ENCODE measurements at places on chromosomes 3 and 15. TPM values are rescaled to one million over a fixed set of nuclear protein-coding genes. Genes with fewer than 3 reads are reported as not detected.

DNA sequence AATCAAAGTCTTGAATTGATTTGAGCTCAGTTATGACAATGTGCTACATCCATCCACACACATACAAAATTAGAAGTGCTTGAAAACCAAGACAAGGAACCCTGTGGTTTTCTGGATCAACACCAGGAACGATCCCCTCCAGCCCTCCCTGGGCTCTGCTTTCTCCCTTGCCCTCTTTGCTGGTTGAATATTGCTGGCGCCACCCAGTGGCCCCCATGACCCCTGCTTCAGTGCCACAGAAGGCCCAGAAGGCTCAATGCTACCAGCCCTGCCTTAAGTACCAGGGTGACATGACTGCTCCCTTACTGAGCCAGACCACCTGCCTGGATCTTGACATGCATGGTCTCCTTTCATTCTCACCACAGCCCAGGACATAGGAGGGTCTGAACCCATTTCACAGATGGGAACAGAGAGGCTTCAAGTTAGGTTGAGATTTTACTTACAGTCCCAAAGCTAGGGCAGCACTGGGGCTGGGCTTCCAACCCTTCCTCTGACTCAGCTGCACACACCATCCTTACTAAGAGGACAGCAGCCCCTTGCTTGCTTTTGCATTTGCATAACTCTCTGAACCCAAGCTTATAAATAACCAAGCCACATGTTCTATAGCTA, 15.0 kb downstream of the IL12A start:
- peak; percentile 77 for DNase-seq

GRCh38 chr15:97501291-97501690, 459.2 kb upstream of the ARRDC4 start:
- DNase-seq: no peak

The NR2F2 gene
- total RNA-seq: 88.1 TPM

DNA sequence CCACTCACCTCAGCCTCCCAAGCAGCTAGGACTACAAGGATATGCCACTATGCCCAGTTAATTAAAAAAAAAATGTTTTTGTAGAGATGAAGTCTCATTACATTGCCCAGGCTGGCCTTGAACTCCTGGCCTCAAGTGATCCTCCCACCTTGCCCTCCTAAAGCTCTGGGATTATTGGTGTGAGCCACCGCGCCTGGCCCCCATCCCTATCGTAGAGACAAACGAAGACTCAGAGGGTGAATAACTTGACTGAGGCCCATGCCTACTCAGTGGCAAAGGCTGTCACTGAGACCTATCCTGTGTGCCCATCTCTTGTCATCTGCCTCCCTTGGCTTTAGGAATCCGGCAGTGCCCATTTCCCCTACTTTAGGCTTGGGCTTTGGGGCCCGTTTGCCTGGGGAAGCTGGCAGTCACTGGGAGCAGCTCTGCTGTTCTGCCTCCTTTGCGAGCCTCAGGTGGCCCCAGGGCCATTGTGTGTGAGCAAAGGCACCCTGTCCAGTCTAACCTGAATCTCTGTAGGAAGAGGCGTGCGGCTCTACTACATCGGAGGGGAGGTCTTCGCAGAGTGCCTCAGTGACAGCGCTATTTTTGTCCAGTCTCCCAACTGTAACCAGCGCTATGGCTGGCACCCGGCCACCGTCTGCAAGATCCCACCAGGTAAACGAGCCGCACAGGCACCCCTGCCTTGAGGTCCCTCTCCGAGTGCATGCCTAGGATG, 70.1 kb downstream of the AAGAB start:
- no peak for DNase-seq

Measured in upper lobe of right lung (tissue), 1 donor.